ENCODE measurements at places on chromosomes 6 and 20. TPM values are rescaled to one million over a fixed set of nuclear protein-coding genes. Genes with fewer than 3 reads are reported as not detected.

PTCRA gene
- total RNA-seq: not detected

PDYN gene
- total RNA-seq: not detected

SNAP91 gene
- not detected for total RNA-seq

FAM83C gene
- not detected for total RNA-seq

TFAP2D gene
- total RNA-seq: not detected

TINAG gene
- total RNA-seq: not detected

DDO gene
- 0.16 TPM for total RNA-seq

TEAD3 gene
- total RNA-seq: 0.31 TPM

TMEM217 gene
- 6.8 TPM for total RNA-seq

HLA-DQA1 gene
- not detected for total RNA-seq

DEF6 gene
- 0.32 TPM for total RNA-seq

SCUBE3 gene
- total RNA-seq: 3.0 TPM

CABLES2 gene
- total RNA-seq: 0.49 TPM

RAET1E gene
- not detected for total RNA-seq

WFDC9 gene
- total RNA-seq: not detected

RNF217 gene
- 39.1 TPM for total RNA-seq

GJA1 gene
- 353 TPM for total RNA-seq

ADTRP gene
- total RNA-seq: 0.76 TPM

PARD6B gene
- total RNA-seq: 0.82 TPM

EYS gene
- total RNA-seq: not detected

CLDN20 gene
- total RNA-seq: not detected

GSTA1 gene
- total RNA-seq: not detected

KIF25 gene
- total RNA-seq: 0.49 TPM

NKX2-2 gene
- not detected for total RNA-seq

NPEPL1 gene
- 20.8 TPM for total RNA-seq

SLC26A8 gene
- not detected for total RNA-seq

XKR7 gene
- not detected for total RNA-seq

C6orf118 gene
- not detected for total RNA-seq

TSPO2 gene
- total RNA-seq: not detected

GINS1 gene
- total RNA-seq: 14.9 TPM

SMPDL3A gene
- 5.3 TPM for total RNA-seq

CPXM1 gene
- total RNA-seq: 0.38 TPM

OR12D3 gene
- total RNA-seq: not detected

PNPLA1 gene
- not detected for total RNA-seq

STX16 gene
- 20.2 TPM for total RNA-seq

BHLHE23 gene
- not detected for total RNA-seq

MUC21 gene
- total RNA-seq: not detected

KHDC1L gene
- total RNA-seq: not detected

BCAS1 gene
- not detected for total RNA-seq

TMEM74B gene
- 0.25 TPM for total RNA-seq

CST2 gene
- not detected for total RNA-seq

CBLN4 gene
- not detected for total RNA-seq

HRH3 gene
- not detected for total RNA-seq

DDX27 gene
- 30.8 TPM for total RNA-seq

Data from bladder microvascular endothelial cell (primary cell).